ENCODE measurements at places on chromosomes 7 and 10.

- no peak overlapping the region for H3K4me3 ChIP-seq
- H3K4me1 ChIP-seq, result no peaks in the 10 kb centered on the region
- no peak overlapping the region for H3K27ac ChIP-seq
- no peaks in the 10 kb centered on the region for H3K27me3 ChIP-seq
Observed at GRCh38 chr10:1569208-1569607, 168.1 kb downstream of the ADARB2 start.

DNA sequence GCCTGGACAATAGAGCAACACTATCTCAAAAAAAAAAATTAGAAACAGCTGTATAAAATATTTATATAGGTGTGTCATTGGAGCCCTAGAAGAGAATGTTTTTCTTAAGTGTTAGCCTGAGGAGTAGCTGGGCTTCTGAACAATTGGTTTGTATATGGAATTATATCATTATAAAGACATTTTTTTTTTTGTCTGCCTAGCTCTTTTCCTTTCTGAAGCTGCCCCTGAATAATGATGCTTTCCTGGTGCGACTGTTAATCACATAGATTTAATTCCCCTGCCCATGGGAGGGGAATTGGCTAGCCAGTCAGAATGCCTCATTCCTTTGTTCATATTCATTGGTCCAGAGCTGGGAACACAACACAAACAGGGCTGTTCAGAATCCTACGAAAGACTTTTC lies 13.9 kb upstream of the ABCC2 start:
- no peaks in the 10 kb centered on the region for H3K27me3 ChIP-seq
- DNase-seq, result no peak
- H3K36me3 ChIP-seq, result no peaks in the 10 kb centered on the region
- no peak overlapping the region for H3K4me3 ChIP-seq
- no peaks in the 10 kb centered on the region for H3K4me1 ChIP-seq
- H3K27ac ChIP-seq, result no peak overlapping the region

DNA sequence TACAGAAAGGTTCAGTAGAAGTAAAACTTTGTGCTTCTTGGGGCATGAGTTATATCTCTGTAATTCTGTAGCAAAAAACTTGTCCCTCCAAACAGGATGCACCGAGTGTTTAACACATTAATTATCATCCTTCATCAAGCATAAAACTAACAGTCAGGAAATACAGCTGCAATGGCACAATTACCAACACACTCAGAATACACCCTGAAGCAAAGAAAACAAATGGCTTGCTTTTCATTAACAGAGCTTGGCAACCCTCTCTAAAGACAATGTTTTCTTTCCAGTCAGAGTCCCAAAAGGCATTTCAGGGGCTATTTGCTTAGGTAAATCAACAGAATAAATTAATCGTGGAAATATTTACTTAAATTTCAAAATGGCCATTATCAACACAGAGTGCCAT lies 107.7 kb downstream of the ICA1 start:
- H3K27me3 ChIP-seq, result no peaks in the 10 kb centered on the region
- H3K36me3 ChIP-seq, result peaks cover 7% of the 10 kb centered on the region
- no peak overlapping the region for H3K27ac ChIP-seq
- H3K4me1 ChIP-seq, result no peaks in the 10 kb centered on the region
- no peak for DNase-seq

DNA sequence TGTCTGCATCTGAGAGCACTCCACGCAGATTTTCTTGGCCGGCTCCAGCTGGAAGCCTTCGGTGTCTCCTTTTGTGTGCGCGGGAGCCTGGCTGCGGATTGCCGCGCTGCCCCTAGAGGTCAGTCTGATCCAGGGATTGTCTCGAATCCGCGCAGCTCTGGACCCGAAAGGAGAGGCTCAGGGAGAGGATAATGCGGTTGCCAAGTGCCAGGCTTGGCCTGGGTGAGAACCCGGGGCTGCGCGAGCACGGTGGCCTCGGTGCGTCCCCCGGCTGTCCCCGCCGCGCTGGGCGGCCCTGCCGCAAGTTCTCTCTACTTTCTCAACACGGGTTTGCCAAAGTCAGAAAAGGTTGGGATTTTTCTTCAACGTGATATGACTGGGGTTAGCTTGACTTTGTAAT lies 140.9 kb downstream of the ADCYAP1R1 start:
- no peak overlapping the region for H3K4me3 ChIP-seq
- H3K27ac ChIP-seq, result no peak overlapping the region
- no peaks in the 10 kb centered on the region for H3K36me3 ChIP-seq
- DNase-seq, result peak; percentile 62
- no peaks in the 10 kb centered on the region for H3K4me1 ChIP-seq

DNA sequence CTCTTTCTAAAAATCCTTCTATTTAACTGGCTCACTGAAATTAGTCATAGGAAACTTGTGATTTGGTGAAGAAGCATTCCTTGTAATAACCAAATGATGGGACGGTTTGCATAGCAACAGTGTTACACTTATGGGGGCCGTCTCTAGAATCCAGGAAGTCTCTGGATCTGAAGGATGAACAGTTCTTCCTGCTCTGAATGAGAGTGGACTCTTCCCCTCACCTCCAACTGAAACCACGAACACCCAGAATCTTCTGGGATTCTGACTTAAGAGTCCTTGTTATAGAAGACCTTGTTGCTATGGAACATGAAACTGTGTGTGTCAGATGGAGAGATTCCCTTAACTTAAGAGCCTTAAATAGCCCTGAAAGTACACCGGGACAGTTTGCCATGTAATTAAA lies 23.2 kb downstream of the NOLC1 start:
- no peaks in the 10 kb centered on the region for H3K4me1 ChIP-seq
- no peaks in the 10 kb centered on the region for H3K27me3 ChIP-seq
- H3K27ac ChIP-seq, result no peak overlapping the region
- no peak for DNase-seq

DNA sequence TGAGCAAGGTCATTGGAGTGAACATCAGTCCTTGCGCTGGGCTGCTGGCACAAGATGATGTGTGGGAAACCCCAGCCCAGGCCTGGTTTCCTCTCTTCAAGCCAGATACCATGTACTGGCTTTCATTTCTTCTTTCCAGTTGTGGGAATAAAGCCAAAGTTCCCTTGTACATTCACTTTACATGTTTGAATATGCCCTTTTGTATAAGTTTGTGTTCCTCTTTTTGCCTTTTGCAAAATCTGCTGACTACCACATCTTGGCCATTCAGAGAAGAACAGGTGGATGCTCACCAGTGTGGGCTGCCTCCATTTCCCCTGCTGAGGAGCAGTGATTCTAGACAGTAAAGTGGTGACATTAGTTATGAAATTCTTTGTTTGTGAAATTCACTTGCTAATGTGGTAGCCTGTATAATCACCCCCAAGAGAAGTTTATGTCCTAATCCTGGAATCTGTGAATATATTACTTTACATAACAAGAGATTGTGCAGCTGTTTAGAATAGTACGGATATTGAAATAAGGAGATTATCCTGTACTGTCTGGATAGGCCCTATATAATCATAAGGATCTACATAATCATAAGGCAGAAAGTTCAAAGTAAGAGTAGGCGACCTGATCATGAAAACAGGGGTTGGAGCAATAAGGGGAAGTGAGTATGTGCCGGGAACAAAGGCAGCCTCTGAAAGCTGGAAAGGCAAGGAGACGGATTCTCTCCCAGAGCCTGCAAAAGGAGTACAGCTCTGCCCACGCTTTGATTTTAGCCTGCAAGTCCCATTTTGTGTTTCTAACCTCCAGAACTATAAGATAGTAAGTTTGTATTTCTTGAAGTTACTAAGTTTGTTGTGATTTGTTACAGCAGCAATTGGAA lies 18.8 kb upstream of the AOAH start:
- H3K4me3 ChIP-seq, result no peak overlapping the region
- H3K27me3 ChIP-seq, result no peaks in the 10 kb centered on the region
- H3K4me1 ChIP-seq, result no peaks in the 10 kb centered on the region

- H3K27ac ChIP-seq, result no peak overlapping the region
- no peaks in the 10 kb centered on the region for H3K36me3 ChIP-seq
- no peak for DNase-seq
- H3K27me3 ChIP-seq, result no peaks in the 10 kb centered on the region
- H3K4me1 ChIP-seq, result no peaks in the 10 kb centered on the region
Observed at GRCh38 chr10:116464257-116464656, 36.6 kb downstream of the PNLIPRP3 start.

- peaks cover 47% of the 10 kb centered on the region for H3K36me3 ChIP-seq
- H3K27ac ChIP-seq, result no peak overlapping the region
- no peaks in the 10 kb centered on the region for H3K4me1 ChIP-seq
- DNase-seq, result no peak
- no peaks in the 10 kb centered on the region for H3K27me3 ChIP-seq
Observed at GRCh38 chr7:116920359-116920758, 32.9 kb upstream of the ST7 start.

DNA sequence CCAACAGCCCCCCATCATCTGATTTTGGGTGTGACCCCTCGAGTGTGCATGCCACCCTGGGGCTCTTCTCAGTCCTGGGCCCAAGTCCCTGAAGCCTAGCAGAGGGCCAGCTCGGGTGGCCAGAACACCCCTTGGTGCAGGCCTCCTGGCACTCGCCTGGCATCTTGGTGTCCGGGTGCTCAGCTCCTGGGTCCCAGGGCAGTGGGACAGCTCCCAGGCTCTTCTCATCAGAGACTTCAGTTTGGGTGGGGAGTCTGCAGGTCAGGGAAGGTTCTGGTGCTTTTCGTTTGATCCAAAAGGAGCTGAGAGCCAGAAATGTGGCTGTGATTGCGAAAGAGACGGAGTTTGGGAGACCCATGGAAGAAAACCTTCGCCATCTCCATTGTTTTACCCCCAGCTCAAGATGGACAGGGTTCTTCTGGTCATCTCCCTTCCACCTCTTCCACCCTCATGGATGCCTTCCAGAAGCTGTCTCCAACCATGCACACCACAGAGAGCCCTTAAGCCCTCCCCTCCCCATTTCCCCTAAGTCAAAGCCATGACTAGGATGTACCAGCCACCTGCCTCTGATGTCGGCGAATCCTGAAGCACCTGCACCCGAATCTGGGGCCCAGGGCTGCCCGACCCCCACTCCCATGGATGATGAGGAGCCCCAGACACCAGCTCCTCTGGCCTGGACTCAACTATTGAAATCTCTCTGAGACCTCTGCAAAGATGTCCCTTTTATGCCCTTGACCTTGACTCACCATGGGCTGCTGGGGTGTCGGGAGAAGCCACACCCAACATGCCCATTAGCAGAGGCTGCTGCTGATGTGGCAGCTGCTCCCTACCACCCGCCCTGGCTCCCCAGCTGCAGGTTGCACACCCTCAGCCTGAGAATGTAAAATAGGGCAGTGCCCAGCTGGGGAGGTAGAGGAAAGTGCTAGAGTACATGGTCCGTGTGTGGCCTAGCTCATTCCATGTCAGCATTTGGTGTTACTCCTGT lies 55.3 kb downstream of the ADCYAP1R1 start:
- no peak for DNase-seq
- H3K4me1 ChIP-seq, result no peaks in the 10 kb centered on the region
- no peak overlapping the region for H3K27ac ChIP-seq

- H3K4me3 ChIP-seq, result no peak overlapping the region
- no peak for DNase-seq
- H3K27me3 ChIP-seq, result no peaks in the 10 kb centered on the region
- no peaks in the 10 kb centered on the region for H3K36me3 ChIP-seq
Observed at GRCh38 chr10:12635127-12635541, 285.8 kb downstream of the CAMK1D start.

DNA sequence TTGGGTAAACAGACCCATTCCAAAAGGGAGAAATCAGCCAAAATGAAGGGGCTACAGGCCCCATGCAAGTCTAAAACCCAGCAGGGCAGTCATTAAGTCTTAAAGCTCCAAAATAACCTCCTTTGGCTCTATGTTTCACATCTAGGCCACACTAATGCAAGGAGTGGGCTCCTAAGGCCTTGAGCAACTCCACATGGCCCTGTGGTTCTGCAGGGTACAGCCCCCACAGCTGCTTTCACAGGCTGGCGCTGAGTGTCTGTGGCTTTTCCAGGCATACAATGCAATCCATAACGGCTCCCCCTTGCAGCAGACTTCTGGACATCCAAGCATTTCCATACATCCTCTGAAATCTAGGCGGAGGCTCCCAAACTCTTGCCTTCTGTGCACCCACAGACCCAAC lies 9.0 kb downstream of the TMEM243 start:
- no peak overlapping the region for H3K27ac ChIP-seq
- H3K36me3 ChIP-seq, result no peaks in the 10 kb centered on the region
- no peak overlapping the region for H3K4me3 ChIP-seq
- peaks cover 12% of the 10 kb centered on the region for H3K4me1 ChIP-seq
- no peak for DNase-seq

GRCh38 chr10:124921261-124921660 lies 20.7 kb upstream of the ZRANB1 start:
- DNase-seq, result no peak
- H3K27me3 ChIP-seq, result no peaks in the 10 kb centered on the region
- H3K27ac ChIP-seq, result no peak overlapping the region
- H3K36me3 ChIP-seq, result no peaks in the 10 kb centered on the region
- no peak overlapping the region for H3K4me3 ChIP-seq
- peaks cover 6% of the 10 kb centered on the region for H3K4me1 ChIP-seq

GRCh38 chr7:120857588-120858573 lies at the start of gene TSPAN12:
TSPAN12 (minus strand) TSS chr7:120858144; CDS start chr7:120856763, 1,381 bp downstream.
- peak; percentile 94 for DNase-seq
- no peaks in the 10 kb centered on the region for H3K4me1 ChIP-seq
- H3K27me3 ChIP-seq, result no peaks in the 10 kb centered on the region

DNA sequence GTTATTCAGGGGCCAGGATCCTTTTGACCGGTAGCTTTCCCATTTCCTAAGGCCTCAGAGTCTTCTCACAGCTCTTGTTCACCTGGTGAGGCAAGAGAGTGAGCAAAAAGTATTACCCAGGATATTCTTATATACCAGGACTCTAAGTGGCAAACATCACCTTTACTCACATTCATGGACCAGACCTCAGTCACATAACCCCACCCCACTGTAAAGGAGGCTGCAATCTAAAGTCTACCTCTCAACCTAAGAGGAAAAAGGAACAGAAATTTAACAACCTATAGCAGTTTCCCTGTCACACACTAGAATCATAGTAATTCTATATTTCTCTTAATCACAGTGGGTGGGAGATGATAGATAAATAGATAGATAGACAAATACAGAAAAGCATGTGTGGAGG lies 176.0 kb upstream of the PTPRZ1 start:
- no peak overlapping the region for H3K27ac ChIP-seq
- no peaks in the 10 kb centered on the region for H3K36me3 ChIP-seq

DNA sequence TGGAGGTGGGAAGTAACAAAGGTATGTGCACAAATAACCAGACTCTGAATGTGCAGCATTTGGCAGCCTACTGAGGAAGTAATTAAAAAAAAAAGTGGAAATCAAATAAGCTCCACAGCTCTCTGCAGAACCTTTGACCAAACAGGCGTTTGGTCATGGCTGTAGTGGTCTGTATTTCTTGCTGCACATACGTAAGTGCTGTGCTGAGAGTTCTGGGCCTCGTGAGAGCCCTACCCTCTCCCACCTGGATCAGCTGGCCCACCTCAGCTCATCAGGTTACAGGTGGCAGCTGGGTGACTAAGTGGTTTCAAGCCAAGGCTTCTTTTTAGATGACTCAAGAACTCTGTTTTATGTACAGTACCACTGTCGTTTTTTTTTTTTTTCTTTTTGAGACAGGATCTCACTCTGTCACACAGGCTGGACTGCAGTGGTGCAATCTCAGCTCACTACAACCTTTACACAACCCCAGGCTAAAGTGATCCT lies 178.2 kb upstream of the KLF6 start:
- H3K36me3 ChIP-seq, result no peaks in the 10 kb centered on the region
- no peak overlapping the region for H3K27ac ChIP-seq
- H3K27me3 ChIP-seq, result no peaks in the 10 kb centered on the region
- no peak overlapping the region for H3K4me3 ChIP-seq
